ENCODE measurements at places on chromosomes 7 and 10.

- DNase-seq: no peak
These were observed 3.4 kb downstream of the CPA4 start for GRCh38 chr7:130296221-130296951.

DNA sequence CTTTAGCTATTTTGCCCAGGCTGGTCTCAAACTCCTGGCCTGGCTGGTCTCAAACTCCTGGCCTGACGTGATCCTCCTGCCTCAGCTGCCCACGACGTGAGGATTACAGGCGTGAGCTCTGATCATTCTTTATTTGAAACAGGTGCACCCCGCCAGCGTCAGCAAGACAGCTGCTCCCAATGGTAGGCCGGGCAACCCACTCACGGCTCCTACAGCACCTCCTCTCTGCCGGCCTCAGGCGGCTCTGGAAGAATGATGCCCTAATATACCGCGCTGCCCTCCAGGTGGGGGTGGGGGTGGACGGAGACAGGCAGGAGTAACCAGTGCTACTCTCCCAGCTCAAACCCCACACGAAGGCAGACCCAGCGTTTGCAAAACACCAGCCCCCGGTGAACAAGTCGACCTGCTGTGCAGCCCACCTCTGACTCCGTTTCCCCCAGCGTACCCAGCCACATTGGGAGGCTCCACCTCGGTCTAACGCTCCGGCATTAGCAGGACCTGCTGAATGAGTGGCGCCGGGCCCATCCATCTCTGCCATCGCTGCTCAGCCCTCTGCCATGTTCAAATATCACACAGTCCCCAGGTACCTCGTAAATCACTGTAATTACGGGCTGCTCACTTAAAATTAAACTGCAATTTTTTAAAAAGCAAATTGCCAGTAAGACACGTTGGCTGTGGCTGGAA is 148.6 kb downstream of the ELFN1 start:
- DNase-seq: no peak

- no peak for DNase-seq
These were observed 11.2 kb downstream of the YKT6 start for GRCh38 chr7:44212018-44212417.

DNA sequence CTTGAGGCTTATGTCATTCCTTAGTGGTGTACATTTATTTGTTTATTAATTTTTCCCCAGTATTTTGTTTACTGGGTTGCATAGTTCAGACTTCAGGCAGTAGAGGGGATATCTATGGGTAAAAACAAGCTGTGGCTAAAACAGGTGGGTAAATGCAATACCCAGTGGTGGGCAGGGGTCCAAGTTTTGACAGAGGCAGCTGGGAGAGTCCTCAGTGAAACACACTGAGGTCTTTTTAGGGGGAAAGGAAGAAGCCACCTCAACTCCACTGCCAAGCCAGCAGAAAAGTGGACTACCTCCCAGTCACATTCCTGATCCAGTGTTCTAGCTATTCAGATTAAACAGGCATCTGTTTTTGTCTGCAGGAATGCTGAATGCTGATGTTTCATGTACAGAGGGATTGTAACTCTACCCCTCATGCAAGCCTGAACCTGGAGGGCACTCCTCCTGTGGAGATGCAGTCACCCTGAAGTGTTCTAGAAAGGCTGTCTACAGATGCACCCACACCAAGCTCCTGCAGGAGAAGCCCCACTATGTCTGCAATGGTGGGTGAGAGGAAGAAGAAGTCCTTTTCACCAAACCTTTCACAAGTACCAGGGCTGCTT is 757.8 kb downstream of the INHBA start:
- DNase-seq: no peak

DNA sequence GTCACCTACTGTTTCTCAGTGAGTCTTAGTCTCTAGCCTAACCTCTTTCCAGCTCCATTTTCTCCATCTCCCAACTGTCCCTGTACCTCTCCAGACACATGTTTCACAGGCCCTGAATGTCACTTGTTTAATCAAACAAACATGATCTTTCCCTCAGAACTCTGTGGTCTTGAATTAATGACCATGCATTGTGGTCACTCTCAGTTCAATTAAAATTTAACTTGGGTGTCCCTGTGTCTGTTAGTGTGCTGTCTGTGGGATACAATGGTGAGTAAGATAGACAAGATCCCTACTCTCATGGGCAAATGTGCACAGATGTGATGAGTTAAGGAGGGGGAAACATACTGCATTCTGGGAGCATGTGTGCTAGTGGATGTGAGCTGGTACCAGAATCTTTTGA is 65.0 kb downstream of the RBM33 start:
- no peak for DNase-seq

- no peak for DNase-seq
These were observed 139.1 kb downstream of the ATE1 start for GRCh38 chr10:121788717-121789116.

DNA sequence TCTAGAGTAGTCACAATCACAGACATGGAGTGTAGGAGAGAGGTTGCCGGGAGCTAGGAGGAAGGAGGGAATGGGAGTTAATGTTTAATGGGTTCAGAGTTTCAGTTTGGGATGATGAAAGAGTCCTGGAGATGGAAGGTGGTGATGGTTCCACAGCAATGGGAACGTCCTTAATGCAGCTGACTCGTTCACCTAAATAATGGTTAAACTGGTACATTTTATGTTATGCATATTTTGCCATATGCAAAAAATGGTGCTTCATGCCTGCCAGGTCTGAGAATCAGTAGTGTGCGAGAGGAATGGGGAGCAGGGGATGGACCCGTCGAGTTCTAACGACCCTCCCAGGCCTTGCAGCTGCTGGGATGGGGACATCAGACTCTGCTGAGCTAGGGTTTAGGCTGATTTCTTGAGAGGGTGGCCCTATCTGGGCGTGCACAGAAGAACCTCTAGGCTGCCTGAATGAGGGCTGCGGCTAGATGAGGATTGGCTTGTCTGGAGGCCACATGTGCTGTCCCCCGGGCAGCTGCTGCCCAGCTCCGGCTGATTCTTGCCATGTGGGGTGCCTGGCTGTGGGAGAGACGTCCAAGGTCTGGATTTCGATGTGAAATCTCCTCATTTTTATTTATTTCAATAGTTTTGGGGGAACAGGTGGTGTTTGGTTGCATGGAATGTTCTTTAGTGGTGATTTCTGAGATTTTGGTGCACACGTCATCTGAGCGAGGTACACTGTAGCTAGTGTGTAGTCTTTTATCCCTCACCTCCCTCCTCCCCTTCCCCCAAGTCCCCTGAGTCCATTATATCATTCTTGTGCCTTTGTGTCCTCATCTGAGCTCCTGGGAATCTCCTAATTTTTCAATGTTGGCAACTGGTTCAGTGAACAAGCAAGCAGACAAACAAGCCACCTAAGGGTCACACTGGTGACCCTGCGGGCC is 116.0 kb downstream of the GRK5 start:
- no peak for DNase-seq

- no peak for DNase-seq
These were observed 42.9 kb upstream of the PDZD8 start for GRCh38 chr10:117418121-117418520.

DNA sequence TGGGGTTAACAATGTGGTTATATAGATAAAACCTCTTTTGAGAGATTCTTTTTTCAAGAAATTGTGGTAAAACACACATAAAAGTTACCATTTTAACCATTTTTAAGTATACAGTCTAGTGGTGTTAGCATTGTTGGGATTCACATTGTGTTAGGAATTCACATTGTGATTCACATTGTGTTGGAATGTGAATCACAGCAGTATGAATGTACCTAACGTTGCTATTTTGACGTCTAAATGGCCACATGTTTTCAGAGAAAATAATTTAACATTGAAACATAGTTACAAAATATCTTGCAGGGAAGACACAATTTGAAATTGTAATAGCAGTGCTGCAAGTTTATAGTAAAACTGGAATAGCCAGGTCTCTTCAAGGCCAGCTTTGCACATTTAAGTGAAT is 129.0 kb downstream of the BICC1 start:
- DNase-seq: no peak

GRCh38 chr7:39923091-39923490 is 27.0 kb upstream of the CDK13 start:
- no peak for DNase-seq

- DNase-seq: no peak
These were observed 14.1 kb upstream of the MRC1 start for GRCh38 chr10:17795083-17795482.

- no peak for DNase-seq
These were observed at the start of gene AKR1C8 for GRCh38 chr10:5184987-5185775. Gene AKR1C8 (minus strand): TSS chr10:5185150. CDS start chr10:5185104, 46 bp downstream.

- no peak for DNase-seq
These were observed 39.6 kb upstream of the KLHL7 start for GRCh38 chr7:23065974-23066373.

DNA sequence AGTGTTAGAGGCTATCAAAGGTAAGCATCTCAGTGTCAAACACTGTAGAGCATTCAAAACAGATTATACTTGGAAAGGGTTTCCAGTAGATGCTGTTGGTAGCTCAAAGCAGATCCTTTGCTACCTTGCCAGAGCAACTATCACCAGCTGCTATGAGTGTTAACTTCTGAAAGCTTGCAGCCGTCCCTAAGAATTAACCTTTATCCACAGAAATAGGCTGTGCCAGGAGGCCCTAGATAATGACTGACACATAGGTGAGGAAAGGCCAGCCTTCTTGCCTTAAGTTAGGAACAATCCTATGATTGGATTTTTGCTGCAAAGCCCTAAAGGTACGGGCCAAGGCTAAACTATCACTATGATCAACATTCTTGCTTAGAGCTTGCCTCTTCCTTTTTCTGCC is 263.2 kb downstream of the DGKB start:
- DNase-seq: no peak

DNA sequence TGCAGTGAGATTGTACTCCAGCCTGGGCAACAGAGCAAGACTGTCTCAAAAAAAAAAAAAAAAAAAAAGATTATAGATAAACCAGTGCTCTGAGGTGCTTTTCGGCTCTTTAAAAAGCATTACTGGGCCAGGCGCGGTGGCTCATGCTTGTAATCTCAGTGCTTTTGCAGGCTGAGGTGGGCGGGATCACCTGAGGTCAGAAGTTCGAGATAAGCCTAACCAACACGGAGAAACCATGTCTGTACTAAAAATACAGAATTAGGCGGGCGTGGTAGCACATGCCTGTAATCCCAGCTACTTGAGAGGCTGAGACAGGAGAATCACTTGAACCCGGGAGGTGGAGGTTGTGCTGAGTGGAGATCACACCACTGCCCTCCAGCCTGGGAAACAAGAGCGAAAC is 6.6 kb upstream of the HNRNPF start:
- DNase-seq: no peak

- DNase-seq: peak; percentile 68
These were observed 336.8 kb upstream of the IGFBP3 start for GRCh38 chr7:46257761-46258448.

DNA sequence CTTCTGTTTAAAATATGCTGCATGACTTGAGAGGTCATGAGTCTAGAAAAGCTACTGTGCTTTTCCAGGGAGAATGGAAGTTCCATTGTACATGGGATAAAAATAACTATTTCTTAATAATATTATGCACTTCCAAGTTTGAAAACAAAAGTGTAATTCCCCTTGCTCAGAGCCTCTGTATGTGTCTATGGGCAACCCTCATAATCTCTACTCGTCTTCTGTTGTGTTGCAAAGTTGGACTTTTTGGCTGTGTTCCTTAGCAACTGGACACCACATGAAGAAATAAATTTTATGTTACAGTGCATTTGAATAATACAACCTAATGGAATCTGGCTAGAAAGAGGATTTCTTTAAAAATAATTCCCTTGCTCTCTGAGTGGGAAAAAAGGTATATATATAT is 242.6 kb downstream of the TWIST1 start:
- no peak for DNase-seq

DNA sequence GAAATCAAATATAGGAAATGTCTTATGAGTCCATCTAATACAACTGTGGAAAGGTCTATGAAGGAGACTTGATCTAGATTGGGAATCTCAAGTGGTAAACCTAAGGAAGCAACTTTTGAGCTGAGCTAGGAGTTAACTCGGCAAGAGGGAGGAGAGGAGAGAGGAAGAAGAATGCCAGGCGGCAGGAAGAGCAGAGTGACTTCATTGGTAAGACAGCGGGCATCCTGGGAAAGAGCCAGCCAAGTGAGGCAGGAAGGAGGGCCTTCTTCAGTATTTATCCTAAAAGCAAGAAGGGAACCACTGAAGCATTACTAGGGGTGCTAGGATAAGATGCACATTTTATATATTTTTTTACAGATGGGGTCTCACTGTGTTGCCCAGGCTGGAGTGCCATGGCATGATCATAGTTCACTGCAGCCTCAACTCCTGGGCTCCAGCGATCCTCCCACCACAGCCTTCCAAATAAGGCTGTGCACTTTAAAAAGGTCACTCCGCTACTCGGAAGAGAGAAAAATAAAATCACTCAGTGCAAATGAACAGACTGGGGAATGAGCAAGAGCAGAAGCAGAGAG is 2.0 kb downstream of the BCL7B start:
- DNase-seq: no peak

- DNase-seq: no peak
These were observed 11.0 kb upstream of the HNRNPF start for GRCh38 chr10:43419997-43420368.

DNA sequence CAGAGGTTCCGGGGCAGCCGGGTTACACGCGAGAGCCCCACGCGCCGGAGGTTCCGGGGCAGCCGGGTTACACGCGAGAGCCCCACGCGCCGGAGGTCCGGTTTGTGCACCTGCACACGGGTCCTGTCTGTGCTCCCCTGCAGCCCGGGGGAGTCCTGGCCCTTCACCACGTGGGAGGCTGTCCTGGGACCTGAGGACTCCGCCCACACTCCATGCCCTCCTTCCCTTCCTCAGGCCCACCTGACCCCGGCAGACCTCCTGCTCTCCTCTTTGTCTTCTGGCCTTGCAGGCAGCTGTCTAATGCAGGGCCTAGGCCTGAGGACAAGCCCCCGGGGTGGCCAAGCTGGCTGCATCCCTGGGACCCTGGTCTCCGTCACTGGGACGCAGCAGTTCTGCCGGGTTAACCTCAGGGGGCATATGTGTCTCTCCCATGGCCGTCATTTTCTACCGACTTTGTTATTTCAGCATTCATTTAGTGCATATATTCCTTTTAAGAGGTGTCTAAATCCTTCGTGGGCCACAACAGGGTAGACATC is 374.6 kb downstream of the DNAJB6 start:
- DNase-seq: no peak

DNA sequence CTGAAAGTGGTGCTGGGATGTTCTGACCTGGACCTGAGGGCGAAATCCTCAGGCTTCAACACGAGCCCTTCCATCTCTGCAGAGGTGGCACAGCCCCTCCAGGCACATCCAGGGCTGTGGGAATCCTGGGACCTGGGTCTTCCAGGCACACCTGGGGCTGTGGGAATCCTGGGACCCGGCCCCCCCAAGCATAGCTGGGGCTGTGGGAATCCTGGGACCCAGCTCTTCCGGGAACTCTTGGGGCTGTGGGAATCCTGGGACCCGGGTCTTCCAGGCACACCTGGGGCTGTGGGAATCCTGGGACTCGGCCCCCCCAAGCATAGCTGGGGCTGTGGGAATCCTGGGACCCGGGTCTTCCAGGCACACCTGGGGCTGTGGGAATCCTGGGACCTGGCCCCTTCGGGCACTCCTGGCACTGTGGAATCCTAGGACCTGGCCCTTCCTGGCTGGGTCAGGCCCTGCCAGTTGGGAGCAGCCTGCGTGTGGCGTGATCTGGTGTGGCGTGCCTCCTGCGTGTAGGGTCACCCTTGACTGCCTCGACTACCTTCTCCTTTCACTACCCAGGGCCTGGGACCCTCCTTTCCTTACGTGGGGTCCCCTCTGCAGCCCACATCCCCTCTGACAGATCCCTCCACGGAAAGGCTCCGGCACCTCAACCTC is 124.0 kb downstream of the WDR37 start:
- DNase-seq: no peak
